Stimulated activated CD8-positive, alpha-beta memory T cell treated with anti-CD3 and anti-CD28 coated beads, Interleukin-15, amount 100 ng/mL, for 48 hours (primary cell): ENCODE measurements at places on chromosomes 2 and 18.

DNA sequence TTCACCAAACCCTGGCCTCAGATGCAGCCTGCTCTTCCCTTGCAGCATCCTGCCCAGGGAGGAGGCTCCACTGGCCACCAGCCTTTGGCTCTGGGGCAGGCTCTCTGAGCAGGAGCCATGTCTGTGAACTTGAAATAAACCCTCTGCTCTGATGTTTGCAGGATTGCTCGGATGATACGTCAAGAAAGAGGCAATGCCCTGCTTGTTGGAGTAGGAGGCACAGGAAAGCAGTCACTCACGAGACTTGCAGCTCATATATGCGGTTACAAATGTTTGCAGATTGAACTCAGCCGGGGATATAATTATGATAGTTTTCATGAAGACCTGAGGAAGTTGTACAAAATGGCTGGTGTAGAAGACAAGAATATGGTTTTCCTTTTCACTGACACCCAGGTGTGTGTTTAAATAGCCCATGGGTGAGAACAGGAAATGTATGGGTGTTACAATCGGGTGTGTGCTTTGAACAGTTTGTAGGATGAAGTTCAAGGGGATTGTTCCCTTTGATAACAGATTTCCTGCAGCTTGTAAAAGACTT, 177.9 kb downstream of the DNAH6 start:
- no peak for DNase-seq

DNA sequence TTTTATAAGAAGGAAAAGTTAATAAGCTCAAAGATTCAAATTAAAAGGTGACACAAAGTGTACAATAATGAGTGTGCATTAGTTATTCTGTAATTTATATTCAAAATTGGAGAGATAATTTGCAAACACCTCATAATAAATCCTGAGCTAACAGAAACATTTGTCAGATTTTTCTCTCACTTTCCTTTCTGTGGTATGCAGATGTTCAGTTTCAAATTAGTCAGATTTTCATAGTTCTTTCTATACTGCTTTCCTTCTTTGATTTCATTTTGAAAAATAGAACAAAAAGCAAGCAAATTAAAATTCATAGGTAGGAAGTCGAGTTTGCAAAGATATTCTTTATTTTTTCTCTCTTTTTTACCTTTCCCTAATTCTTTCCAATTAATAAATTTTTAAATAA, 1420.1 kb upstream of the NXPH2 start:
- no peak for DNase-seq

DNA sequence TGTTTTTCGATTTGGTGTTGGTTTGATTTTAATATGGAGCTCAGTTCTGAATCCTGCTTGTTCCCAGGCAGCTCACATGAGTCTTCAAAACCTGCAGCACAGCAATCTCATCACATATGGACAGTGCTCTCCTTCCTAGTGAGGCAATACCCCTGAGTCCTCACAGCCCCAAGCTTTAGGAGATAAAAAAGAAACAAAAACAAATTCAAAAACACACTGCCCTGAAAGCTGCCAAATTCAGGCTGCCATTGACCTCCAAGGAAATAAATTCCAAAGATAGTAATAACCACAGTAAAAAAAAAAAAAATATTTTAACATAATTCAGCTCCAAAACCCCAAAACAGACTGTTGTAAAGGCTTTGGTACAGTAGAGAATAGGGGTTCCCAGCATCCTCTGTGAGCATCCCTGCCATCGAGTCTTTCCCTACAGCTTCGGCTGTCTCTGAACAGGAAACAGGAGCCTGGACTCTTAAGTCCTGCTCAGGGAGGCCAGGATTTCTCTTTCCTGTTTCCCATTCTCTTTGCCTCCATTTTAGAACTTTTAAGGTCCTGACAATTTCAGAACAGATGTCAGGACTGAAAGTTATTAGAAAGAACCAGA, 14.7 kb upstream of the SP3 start:
- no peak for DNase-seq

- no peak for DNase-seq
Measured at GRCh38 chr18:55097456-55098170, 138.4 kb upstream of the CCDC68 start.

- no peak for DNase-seq
Measured at GRCh38 chr18:11548916-11549551, 60.4 kb upstream of the SLC35G4 start.

GRCh38 chr2:172129404-172129803, 26.7 kb upstream of the DLX2 start:
- no peak for DNase-seq

DNA sequence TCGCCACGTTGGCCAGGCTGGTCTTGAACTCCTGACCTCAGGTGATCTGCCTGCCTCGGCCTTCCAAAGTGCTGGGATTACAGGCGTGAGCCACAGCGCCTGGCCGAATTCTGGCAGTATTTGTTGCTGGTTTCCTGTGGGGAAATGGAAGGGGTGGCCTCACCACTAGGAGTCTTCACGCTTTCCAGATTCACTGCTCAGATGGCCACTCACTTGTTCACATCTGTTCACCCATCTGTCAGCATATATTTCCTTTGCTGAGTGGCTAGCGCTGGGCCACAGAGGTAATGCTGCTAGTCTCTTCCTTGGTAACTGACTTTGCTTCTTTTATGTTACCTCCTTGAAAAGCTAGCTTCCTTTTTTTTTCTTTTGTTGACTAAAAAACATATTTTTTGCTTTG, 27.2 kb downstream of the TMEM177 start:
- no peak for DNase-seq

DNA sequence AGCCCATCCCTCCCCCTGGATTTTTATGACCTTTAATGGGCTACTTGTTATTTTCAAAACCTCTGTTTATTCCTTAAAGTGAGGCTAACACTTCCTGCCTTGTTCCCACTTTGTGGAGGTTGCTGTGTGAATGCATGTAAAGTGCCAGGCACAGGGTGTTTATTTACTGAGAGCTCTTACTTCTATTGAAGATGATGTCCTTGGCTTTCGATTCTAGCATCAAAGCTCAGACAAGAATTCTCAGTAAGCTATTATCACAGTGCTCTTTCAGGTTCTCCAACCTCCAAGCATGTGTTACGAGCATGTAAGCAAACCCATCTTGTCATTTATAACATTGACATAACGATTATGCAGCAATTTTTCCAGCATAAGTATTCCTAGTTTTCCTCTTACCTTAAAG, 44.2 kb downstream of the DPYSL5 start:
- DNase-seq = no peak

- peak; percentile 59 for DNase-seq
Measured at GRCh38 chr2:238864207-238865014, 16.5 kb downstream of the TWIST2 start.

- no peak for DNase-seq
Measured at GRCh38 chr2:236211296-236211695, 43.1 kb upstream of the GBX2 start.

DNA sequence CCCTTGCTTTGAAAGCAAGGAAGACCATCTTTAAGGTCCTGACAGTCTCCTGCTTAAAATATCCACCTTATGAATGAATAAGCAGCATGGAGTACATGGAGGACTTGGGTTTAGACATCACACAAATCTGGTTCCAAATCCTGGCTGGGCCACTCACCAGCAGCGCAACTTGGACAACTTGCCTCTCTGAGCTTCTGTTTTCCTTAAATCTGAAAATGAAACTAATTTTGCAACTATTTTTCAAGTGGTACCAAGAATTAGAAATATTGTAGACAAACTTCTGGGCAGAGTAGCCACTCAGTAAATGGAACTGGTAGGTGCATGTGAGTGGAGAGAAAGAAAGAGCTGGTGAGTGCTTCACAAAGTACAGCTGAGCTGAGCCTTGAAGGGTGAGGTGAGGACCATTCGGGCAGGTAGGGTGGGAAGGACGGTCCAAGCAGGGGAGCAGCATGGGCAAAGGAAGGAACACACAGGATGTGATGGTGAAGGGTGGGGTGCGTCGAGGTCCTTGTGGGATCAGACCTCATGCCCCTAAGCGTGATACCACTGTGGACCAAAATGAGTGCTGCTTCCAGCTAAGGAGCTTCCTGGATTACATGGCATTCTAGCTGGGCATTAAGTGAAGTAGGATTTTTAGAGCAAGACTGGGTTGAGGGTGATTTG, 14.4 kb upstream of the TET3 start:
- no peak for DNase-seq

GRCh38 chr2:96403481-96403880, 67.9 kb downstream of the NCAPH start:
- DNase-seq = no peak

DNA sequence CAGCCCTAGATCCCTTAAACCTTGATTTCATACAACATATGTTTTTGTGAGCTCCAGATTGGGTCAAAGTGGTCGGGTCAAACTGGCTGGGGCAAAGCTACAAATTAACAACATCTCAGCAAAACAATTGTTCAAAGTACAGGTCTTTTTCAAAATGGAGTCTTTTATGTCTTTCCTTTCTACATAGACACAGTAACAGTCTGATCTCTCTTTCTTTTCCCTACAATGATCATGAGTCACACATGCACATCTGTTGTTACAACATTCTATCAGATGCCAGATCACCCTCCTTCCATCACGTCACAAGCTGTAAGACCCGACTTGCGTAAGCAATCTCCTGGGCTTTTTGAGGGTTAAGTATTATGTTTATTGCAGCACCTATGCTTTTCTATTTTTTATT, 55.1 kb downstream of the RHOB start:
- no peak for DNase-seq

DNA sequence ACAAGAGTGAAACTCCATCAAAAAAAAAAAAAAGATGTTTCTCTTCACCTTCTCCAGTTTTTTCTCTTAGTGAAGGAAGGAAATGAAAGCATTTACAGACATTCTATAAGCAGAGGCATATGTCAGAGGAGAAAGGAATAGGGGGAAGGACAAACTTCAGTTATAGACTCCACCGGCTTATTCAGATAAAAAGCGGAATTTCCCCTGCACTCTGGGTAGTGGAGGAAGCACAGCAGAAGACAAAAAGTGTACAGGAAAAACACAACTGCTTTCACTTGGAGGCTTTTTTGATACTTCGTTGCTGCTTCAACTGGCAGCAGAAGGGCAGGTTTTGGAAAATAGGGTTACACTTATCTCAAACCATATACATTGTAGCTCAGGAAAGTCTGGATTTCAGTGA, 3.2 kb upstream of the MGAT4A start:
- no peak for DNase-seq

DNA sequence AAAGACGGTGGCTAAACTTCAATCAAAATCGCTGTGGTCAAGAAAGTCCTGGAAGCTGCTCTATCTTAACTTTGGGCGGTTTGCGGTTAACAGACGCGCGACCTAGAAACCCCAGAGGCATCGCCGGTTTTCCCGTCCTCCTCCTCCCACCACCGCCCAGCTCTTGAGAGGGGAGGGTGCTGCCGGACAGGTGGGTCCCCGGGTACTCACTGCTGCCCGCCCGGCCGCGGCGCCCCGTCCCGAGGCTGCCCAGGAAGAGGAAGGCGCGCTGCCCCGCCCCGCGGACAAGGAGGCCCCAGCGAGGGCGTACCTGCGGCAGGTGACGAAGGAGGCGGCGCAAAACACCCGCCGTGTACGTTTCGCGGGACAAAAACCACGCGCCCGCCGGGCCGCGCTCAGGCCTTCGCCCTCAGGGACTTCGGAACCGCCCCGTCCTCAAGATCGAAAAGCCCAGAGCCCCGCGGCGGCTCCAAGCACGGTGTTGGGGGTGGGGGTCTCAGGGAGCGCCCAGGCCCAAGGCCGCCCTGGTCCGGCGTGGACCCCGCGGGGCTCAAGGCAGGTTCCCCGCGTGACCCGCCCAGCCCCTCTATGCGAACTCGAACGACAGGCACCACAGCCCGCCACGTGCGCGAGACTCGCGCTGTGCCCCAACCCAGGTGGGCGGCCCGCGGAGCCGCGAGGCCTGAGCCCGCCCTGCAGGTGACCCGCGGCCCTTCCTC, at the start of gene SH3YL1:
TSS of gene SH3YL1 (minus strand) at position 259 of the 719 bp plus-strand sequence. CDS start at position 211, 48 bp downstream.
- peak; percentile 31 for DNase-seq

DNA sequence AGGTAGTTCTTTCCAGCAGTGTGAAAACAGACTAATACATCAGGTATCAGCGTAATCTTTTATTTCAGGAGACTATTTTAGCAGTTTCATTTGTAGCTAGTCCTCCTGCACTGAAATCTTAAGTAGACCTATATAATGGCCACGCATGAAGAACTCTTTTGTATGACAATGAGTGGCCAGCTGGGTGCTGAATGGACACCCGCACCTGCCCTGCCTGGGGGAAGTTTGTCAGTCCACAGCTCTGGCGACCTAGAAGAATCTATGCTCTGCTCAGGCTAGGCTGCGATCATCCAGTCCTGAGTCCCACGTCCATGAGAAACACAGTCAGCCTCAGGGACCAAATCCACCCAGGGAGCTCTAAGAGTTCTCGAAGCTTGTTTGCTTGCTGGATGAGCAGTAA, 709.2 kb upstream of the ID2 start:
- no peak for DNase-seq

DNA sequence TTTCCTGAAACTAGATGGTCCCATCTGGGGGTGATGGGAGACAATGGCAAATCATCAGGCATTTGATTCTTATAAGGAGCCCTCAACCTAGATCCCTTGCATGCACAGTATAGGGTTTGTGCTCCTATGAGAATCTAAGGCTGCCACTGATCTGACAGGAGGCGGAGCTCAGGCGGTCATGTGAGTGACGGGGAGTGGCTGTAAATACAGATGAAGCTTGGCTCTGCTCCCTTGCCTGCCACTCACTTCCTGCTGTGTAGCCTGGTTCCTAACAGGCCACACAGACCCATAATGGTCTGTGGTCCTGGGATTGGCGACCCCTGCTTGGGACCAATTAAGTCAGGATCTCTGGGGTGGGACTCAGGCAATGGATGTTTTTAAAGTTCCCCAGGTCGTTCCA, 293.4 kb downstream of the ZNF521 start:
- no peak for DNase-seq

GRCh38 chr2:15654727-15655073, 63.0 kb downstream of the DDX1 start:
- no peak for DNase-seq

GRCh38 chr18:49788327-49788898, 24.9 kb downstream of the ACAA2 start:
- no peak for DNase-seq

DNA sequence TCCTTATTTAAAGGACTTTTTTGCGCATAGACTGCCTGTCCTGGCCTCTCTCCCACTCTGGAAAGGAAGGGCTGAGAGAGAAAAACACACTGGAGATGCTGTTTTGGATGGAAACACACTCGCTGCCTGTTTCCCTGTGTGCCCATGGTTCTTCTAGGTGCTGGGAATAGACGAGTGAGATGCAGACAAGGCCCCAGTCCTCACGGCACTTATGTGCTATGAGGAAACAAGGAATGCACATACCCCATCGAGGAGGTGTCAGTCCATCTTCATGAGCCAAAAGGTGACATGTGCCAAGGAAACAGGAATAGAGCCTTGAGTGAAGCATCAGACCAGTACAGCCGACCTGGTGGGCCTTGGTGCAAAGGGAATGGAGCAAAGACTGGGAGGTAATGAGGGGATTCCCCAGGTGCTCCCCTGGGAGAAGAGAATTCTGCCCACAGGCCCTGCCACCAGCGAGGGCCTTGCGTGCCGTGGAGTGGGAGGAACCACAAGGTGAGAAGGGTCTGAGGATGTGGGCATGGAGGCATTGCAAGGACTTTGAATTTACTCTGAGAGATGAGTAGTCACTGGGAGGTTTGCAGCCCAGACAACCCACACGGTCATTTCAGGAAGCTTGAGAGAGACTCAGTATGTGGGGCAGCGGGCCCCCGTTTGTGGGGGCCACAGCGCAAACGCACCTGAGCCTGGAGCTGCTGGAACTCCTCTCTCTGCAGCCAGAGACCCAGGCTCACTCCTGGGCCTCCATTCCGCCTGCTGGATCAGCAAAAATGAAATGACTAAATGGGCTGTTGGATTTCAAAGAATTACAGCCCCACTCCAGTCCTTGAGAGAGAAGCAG, 197.5 kb upstream of the COPS8 start:
- DNase-seq = no peak
